ENCODE measurements at places on chromosomes 13 and 19.

DNA sequence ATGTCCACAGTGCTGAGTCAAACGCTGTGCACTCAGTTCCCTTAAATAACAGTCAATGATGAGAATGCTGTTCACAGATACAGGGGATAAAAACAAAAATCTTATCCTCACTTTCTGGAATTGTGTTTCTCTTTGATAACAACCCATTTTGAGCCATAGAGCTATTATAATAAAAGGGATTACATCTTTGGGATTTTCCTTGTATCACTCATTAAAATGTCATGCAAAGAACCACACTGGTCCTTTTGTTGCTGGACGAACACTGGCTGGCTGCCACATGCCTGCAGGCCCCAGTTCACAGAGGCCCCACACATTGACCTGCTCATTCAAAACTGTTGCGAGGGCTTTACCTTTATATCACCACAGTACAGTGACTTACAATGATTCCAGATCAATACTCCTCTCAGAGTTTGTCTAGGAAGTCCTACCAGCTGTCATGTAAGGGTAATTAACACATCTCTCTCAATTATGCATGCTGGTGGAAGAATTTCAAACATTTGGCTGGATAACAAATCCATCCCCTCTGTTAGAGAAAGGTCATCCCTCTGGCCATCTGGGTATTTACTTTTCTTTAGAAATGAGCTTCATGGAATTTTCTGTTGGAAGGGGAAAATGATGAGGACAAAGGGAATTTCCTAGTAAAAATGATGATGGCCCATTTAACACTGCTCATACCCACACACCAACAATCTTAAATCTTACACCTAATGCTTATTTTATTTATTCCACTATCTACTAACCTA, 85.9 kb downstream of the MBNL2 start:
- DNase-seq = no peak

DNA sequence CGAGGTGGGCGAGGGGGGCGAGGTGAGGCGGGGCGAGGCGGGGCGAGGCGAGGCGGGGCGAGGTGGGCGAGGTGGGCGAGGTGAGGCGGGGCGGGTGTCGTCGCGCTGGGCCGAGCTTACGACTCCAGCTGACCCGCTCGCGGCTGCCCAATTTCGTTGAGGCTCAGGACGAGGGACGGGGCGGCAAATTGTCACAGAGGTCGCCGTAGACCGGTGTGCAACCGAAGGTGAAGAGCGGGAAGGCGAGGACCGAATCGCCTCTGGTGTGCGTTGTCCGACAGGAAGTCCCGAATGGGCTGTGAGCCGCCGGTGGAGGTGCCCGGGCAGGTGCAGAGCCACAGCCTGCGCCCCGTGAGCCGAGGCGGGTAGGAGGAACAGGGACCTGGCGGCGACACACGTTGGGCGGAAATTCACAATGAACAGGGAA, at the start of gene LACC1:
Gene LACC1, plus strand, starts transcription at position 150 of the 427 bp plus-strand sequence. CDS start 1,082 bp downstream, outside the sequence.
- DNase-seq = no peak

DNA sequence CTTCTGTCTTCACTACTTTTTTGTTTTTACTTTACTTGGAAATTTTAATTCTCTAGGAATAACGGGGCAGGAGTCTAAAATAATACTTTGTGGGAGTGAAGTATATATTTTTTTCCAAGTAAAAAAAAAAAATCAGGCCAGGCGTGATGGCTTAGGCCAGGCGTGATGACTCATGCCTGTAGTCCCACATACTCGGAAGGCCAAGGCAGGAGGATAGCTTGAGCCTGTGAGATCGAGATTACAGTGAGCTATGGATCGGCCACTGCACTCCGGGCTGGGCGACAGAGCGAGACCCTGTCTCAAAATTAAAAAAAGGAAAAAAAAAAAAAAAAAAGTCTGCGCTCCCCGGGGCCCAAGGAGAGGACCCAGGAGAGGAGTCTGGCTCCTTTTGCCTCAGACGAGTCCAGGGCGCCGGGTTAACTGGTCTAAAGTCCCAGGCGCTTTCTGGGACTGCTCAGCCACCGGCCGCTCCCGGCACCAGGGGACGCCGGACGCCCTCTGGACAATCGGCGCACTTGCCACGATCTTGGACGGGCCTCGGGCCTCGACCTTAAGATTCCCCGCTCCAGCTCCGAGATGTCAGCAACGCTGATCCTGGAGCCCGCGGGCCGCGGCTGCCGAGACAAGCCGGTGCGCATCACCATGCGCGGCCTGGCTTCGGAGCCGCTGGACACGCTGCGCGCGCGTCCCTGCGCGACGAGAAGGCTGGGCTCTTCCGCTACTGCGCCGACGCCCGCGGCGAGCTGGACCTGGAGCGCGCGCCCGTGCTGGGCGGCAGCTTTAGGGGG, 2.7 kb upstream of the ZFP82 start:
- no peak for DNase-seq

GRCh38 chr19:10111405-10111811, at the start of gene P2RY11:
TSS of gene P2RY11 (plus strand) at chr19:10111693. CDS start at chr19:10111722, 29 bp downstream.
- no peak for DNase-seq

DNA sequence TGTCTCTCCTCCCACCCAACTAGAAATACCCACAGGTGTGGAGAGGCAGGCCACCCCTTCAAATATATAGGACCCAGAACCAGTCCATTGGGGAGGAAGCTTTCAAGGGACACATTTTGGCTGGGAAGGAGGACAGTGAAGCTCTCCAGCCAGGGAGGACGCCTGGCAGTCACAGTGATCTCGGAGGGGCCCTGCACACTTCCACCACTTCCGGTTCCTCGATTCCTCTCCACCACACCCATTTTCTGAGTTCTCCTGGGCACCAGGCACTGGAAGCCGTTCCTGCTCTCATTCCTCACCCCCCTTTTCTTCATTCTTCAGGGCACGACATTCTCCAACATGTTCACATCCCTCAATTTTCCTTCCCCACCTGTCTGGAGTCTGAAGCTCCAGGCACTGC, 30.4 kb upstream of the CEACAM21 start:
- DNase-seq = no peak

- DNase-seq = no peak
These were observed 59.1 kb upstream of the CEACAM8 start for GRCh38 chr19:42653841-42654240.

GRCh38 chr19:53147645-53148044, 11.2 kb downstream of the ZNF347 start:
- DNase-seq = no peak

DNA sequence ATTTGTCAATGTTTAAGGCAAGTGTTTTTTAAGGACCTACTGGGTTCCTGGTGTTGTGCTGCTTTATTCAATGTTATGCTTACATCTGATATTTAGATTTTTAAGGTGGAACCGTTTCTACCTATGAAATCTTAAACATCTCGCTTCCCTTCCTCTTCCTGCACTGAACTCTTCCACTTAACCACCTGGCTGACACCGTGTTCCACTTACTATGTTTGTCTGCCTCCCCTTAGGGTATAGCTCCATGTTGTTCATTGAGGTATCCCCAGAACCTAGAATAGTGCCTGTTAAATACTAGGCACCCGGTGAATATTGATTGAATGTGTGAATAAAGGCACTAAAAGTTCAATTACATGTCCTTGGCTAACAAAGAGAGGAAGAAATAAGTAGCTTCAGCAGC, 104.9 kb downstream of the RNF17 start:
- DNase-seq = no peak

GRCh38 chr13:44104197-44104490, 224.4 kb downstream of the LACC1 start:
- DNase-seq = no peak

- peak; percentile 73 for DNase-seq
These were observed 3.6 kb downstream of the ZIK1 start for GRCh38 chr19:57587529-57587928.

DNA sequence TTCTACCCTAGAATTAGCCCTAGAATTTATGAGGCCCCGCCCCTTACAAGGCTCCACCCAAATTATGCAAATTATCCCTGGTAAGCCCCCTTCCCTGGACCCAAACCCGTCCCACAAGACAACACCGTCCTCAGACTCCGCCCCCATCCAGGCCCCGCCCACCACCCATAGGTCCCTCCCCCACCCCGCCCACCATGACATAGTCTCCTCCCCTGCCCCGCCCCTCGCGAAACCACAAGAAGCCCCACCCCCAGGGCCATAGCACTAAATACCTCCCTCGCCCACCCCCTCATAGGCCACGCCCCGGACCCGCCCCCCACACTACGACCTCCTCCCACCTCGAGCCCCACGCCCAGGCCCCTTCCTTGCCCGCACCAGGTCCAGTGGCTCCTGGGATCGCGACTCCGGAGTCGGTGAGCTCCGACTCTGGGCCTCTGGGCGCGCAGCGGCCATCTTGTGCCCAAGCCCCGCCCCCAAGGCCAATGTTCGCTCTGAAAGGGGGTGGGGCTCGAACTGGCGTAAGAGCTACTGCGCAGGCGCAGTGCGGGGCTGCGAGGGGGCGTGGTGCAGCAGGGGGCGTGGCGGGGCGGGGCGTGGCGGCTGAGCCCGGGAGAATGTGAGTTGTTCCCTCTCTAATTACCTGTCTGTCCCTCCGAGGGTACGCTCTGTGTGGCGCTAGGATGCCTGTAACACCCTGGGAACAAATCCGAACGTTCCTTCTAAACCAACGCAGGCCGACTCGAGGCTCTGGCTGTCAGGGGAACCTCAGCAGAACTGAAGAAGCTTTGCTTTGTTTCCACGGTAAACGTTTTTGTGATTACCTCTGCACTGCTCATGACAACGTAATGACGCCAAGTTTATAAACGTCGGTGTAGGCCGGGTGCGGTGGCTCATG, at the start of gene ZNF784:
Gene ZNF784, minus strand, starts transcription at position 458 of the 895 bp plus-strand sequence. Its CDS starts 5 bp downstream, at position 453.
- DNase-seq = no peak

DNA sequence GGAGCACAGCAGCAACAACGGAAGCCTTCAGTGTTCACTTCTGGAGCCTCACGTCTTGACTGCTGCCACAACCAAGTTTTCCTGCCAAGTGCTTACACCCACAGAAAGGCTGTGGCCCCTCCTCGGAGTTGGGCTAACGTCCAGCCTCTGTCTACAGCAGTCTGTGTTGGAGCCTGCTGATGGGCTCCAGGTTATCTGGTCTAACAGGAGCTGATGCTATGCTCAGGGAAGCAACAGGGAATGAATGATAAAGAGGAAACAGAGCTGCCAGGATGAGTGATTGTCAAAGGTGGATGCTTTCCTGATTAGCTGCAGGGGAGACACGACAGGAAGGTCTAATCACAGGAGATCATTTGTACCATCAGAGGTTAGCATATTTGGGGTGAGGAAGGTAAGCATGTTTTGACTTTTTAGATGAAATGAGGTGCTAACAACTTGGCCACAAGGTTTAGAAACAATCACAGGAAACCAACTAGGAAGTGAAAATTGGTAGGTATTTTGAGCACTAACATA, 53.8 kb upstream of the RCBTB2 start:
- no peak for DNase-seq

- DNase-seq = no peak
These were observed 11.7 kb downstream of the MKNK2 start for GRCh38 chr19:2039089-2039958.

GRCh38 chr13:29977476-29978120, 127.2 kb upstream of the UBL3 start:
- no peak for DNase-seq

DNA sequence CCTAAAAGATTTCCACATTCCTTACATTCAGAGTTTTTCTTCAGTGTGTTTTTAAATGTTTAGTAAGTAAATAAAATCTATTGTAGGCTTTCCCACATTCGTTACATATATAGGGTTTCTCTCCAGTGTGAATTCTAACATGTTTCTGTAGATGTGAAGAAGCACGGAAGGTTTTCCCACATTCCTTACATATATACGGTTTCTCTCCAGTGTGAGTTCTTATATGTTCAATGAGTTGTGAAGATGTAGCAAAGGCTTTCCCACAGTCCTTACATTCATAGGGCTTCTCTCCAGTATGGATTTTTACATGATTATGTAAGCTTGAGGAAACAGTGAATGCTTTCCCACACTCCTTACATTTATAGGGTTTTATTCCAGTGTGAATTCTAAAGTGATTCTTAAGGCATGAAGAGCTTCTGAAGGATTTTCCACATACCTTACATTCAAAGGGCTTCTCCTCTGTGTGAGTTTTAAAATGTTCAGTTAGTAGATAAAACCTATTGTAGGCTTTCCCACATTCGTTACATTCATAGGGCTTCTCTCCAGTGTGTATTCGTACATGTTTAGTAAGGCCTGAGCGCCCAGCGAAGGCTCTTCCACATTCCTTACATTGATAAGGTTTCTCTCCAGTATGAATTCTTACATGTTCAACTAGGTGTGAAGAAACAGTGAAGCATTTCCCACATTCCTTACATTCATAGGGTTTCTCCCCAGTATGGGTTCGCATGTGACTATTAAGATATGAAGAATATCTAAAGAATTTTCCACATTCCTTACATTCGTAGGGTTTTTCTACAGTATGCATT, 18.2 kb downstream of the ZNF121 start:
- DNase-seq = no peak

GRCh38 chr19:47741544-47742140, 3.7 kb upstream of the NOP53 start:
- DNase-seq = no peak

GRCh38 chr13:109870696-109871370, 84.5 kb upstream of the IRS2 start:
- DNase-seq = no peak

GRCh38 chr19:35975608-35976214, 19.3 kb upstream of the SDHAF1 start:
- no peak for DNase-seq

- no peak for DNase-seq
These were observed 4.4 kb downstream of the ZNF211 start for GRCh38 chr19:57637379-57637778.

DNA sequence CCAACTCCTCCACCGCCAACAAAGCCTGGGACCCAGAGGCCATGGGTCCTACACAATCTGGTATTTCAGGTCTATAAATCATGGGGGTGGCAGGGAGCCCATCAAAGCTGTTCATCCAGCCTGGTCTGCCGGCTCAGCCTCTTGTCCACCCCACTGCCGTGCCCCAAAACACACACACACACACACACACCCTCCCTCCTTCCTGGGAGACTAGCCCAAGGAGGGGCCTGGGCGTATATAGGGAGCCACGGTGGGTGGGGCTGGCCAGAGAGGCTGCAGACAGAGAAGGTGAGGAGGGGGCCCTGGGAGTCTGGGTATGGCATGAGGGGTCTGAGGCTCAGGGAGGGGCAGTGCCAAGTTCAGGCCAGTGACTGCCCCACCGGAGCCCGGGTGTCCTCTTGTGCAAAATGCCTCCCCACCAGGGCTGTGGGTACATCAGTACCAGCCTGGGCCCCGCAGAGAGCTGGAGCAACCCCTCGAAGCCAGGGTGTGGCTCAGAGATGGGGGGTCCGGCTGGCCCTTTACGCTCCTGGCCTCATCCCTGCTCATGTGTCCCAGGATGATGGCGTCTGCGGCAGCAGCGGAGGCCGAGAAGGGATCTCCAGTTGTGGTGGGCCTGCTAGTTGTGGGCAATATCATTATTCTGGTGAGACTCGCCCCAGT, at the start of gene UPK1A:
Gene UPK1A, plus strand, starts transcription at position 267 of the 663 bp plus-strand sequence. Its CDS starts 296 bp downstream, at position 563.
- no peak for DNase-seq

GRCh38 chr19:45117167-45117594, 24.2 kb downstream of the PPP1R37 start:
- no peak for DNase-seq

DNA sequence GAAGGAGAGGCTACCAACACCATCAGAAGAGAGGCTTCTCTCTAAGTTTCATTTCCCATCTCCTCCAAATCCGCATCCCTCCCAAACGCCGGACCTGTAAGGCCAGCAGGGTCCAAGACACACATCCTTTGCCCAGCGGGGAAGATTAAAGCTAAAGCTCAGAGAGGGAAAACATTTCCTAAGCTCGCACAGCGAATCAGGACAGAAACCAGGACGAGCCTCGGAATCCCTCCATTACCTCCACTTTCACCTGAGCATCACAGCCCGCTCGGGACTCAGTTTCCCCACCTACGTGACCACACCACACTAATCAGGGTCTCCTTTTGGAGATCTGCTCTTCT, 711 bp upstream of the FOSB start:
- no peak for DNase-seq

GRCh38 chr19:29450812-29451211, 75.0 kb upstream of the VSTM2B start:
- DNase-seq = no peak

Measured in AG04449 (cell line).